ENCODE measurements at places on chromosomes 5 and 9.

- no peak for DNase-seq
These were observed 113.4 kb upstream of the CACNA1B start for GRCh38 chr9:137764171-137764671.

DNA sequence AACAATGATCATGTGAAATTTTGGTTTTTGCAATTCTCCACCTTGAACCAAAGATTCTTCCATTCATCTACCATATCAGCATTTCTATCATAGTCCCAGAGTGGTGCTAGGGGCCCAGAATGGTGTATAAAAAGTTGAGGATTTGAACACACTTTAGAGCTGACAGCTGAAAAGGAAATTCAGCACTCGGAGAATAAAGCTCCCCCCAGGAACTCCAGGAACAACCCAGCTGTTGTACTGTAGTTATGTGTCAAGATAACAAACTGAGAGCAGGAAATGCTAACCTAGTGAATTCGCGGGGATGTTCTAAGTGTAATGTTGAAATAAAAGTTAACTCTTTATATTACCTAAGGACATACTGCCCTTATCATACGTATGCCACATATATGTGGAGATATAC, 216.7 kb downstream of the NFIB start:
- peak; percentile 1 for DNase-seq

GRCh38 chr5:133289686-133290367, 238.0 kb downstream of the HSPA4 start:
- no peak for DNase-seq

DNA sequence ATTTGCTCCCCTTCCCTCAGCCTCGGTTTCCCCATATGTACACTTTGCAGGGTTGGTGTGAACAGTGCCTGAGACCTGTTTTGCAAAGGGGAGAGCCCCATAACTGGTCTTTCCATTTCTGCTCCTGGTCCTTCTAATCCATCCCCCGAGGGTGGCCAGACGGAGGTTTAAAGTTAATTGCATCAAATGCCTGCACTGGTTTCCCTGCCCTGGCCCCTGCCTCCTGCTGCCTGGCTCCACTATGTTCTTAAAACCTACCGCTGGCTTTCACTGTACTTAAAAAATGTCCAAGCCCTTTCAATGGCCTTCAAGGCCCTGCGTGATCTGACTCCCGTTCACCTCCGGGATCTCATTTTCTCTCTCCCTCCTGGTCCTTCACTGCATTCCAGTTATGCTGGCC, 183.0 kb downstream of the RGS3 start:
- DNase-seq: no peak

DNA sequence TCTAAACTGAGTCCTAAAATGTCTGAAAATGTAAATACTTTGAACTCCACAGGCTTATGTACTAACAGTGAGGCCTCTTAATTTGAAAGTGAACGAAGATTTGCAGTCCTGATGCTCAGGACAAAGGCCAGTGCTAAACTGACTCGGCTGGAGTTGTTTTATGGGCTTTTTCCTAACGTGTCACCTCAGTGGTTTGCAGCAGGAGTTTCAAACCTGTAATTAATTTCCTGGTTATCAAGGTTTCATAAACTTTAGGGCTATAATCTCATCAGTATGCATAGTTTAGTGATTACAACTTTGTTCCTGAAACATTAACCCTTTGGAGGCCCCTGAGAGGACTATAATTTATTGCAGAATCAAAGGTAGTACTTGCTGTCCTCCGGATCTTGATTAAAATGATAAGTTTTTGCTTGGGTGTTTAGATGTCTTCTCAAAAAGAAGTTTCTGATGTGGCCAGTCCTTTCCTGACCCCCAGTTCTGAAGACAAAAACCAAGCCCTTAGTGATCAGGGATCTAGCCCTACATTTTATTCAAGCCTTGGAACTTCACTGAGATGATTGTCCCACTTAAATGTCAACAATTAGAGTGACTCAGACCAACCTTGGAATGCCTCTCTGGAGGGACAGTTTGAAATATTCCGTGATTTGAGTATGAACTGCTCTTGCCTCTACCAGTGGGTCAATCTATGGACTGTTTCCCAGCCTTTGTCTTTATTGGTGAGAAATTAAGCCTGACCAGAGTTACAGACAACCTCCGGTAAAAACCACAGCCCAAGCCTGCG, 11.1 kb upstream of the S100Z start:
- no peak for DNase-seq

DNA sequence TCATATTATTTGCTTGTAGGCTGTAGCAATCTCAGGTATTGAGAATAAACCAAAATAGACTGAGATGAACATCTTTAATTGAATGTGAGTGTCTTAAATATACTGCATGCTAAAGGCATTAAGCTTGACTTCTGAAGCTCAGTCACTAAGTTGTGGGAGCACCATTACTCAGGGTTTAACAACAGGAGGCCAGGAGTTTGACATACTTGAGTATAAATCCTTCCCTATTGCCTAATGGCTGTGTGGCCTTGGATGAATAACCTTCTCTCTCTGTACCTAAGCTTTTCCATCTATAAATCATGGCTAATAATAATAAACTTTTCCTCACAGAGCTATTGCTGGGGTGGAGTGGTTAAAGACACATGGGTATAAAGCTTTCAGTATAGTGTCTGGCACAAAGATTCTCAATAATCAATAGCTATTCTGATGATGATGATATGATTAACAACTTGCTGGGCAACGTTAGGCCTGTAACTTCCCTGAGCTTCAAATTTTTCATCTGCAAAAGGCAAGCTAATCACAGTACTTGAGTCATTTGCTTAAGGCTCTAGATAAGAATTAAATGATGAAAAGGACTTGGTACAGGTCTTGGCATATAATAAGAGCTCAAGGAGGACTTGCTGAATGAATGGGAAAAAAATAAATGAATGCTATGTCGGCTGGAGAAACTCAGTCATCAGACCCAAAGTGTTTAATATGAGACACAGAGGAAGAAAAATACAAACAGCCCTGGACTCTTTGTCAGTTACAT, 174.0 kb upstream of the IL12B start:
- DNase-seq: no peak

DNA sequence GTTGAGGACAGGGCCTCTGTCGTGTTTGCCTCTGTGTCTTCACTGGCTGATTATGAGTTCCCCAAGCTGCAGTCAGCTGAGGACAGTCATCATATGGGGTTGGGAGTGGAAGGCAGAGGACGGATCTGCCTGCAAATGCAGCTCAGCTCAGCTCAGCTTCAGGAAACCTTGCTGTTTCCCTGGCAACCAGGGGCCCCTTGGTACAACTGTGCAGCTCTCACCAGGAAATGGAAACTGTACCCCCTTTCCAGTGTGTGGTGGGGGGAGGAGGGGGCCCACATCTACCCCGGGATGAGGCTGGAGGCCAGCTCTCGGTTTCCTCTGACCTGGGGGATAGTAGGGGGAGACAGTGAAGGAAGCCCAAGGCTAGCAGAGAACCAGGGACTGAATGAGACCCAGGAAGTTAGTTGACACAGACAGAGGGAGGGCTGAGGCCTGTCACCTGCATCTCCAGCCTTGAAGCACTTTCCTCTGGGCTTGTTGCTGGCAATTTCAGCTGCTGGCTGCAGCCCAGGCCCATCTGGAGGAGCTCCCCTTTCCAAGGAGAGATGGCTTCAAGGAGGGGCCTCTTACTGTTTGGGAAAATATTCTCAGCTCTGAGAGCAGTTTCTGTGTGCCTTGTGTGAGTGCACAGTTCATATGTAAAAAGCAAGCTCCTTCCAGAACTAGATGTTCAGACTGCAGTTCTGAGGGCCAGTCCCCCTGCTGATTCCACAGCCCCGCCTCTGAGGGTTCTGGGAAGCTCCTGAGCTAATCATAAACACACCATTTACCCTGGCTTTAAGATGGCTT, 6.9 kb downstream of the ANXA6 start:
- no peak for DNase-seq

- no peak for DNase-seq
These were observed 8.4 kb downstream of the SARDH start for GRCh38 chr9:133729617-133730281.

GRCh38 chr9:110447476-110447875, 109.8 kb upstream of the TXNDC8 start:
- DNase-seq: no peak

DNA sequence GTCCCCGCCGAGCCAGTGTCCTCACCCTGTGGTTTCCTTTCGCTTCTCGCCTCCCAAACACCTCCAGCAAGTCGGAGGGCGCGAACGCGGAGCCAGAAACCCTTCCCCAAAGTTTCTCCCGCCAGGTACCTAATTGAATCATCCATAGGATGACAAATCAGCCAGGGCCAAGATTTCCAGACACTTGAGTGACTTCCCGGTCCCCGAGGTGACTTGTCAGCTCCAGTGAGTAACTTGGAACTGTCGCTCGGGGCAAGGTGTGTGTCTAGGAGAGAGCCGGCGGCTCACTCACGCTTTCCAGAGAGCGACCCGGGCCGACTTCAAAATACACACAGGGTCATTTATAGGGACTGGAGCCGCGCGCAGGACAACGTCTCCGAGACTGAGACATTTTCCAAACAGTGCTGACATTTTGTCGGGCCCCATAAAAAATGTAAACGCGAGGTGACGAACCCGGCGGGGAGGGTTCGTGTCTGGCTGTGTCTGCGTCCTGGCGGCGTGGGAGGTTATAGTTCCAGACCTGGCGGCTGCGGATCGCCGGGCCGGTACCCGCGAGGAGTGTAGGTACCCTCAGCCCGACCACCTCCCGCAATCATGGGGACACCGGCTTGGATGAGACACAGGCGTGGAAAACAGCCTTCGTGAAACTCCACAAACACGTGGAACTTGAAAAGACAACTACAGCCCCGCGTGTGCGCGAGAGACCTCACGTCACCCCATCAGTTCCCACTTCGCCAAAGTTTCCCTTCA, 1.4 kb downstream of the GLIS3 start:
- no peak for DNase-seq

DNA sequence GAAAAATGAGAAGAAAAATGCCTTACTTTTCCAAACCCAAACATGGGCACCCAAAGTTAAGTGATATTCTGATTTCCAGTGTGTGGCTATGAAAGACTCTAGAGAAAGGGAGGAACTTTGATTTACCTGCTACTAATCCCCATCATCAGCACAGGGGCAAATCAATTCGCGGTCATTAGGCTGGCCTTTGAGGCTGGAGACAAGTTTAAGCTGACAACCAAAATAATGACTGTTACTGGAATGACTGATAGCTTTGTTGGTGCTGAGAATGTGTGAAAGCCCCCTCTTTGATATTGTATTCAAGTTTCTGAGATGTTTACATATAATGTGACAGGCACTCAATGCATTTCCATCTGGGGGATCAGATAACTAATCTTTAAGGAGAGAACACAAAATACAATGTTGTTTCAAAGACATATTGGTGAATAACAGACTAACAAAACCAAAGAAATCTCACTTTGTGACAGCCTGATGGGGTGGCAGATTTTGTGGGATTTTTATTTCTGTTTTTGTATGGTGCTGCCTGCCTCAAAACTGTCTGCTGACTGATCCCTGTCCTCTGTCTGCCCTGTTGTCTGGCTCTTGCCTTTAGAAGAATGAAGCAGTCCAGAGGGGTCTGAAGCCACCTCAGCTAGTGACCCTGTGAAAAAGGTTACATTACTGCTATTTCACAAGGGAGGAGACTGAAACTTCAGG, 12.6 kb upstream of the INSYN2B start:
- no peak for DNase-seq

- no peak for DNase-seq
These were observed 120.2 kb downstream of the PSD2 start for GRCh38 chr5:139915834-139916233.

DNA sequence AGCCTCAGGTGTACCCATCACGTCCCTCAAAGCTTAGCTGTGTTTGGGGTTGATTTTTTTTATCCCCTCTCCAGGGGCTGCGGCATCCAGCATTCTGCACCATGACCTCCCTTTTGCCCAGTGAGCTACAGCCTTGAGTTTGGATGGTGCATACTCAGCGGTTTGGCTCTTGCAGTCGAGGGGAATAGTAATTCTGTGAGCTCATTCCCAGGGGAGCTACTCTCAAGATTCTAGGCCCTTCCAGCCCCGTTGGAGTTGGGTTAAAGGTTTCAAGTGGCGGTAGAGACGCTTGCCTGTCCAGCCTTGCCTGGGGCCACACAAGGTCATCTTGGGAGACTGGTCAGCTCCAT, 102.2 kb upstream of the SPRY4 start:
- no peak for DNase-seq

DNA sequence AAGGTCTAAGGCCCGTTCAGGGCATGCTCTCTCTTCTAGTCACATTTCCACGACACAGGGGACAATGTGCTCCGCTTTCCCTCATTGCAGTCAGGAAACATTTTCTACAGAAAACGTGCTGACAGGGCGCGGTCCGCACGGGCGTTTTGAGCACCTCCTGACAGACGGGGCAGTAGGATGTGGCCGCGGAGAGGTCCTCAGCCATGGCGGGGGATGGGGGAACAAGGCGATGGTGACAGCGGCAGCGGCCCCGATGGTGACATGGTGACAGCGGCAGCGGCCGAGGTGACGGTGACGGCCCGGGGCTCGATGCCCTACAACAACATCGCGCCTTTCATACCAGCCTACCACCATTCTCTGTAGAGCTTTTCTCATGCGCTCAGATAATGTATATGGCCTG, 4.1 kb downstream of the PLPP1 start:
- no peak for DNase-seq

- DNase-seq: no peak
These were observed 46.1 kb downstream of the DCP2 start for GRCh38 chr5:113022661-113023060.

DNA sequence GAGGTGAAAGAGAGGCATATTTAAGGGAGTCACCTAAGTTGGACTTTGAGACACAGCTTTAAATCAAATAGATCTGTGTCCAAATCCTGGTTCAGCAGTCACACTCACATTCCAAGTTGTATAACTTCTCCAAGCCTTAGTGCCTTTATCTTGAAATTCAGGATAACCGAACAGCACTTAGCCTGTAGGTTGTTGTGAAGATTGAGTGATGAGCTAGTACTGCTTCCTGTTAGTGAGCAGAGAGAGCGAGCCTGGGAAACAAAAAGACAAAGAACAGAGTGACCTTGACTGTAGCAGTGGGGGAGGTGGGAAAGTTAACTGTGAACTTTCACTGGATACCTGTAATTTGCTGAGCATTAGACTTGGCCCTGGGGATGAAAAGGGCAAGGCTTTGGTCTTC, 22.4 kb downstream of the MAML1 start:
- no peak for DNase-seq

- no peak for DNase-seq
These were observed 18.2 kb upstream of the ANP32B start for GRCh38 chr9:97964901-97965300.

DNA sequence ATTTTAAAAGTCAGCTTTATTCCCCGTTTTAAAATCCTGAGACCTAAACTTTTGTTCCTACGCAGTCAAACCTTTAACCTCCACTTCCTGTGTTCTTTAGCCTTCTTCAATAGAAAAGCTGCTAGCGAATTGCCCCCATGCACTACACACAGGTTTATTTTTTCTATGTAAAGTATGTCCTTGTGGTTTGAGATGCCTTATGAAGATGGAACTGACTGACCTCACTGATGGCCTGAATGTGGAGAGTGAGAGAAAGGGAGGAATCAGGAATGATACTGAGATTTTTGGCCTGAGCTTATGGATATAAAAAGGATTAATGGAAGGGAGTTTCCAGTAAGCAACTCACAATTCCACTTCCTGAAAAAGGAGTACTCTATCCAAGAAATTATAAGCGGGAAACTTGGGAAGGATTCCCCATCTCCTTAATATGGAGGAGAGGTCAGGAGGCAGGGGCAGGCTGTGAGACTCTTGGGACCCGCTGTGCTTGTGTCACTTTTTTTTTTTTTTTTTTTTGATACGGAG, 89.5 kb downstream of the UGCG start:
- DNase-seq: no peak

- no peak for DNase-seq
These were observed 15.0 kb upstream of the NEURL1B start for GRCh38 chr5:172626031-172626581.

- peak; percentile 38 for DNase-seq
These were observed 83.0 kb downstream of the GRIA1 start for GRCh38 chr5:153573326-153574033.

GRCh38 chr5:117327511-117327910, 752.9 kb upstream of the SEMA6A start:
- no peak for DNase-seq
